ENCODE measurements at places on chromosomes 2 and 18. TPM values are rescaled to one million over a fixed set of nuclear protein-coding genes. Genes with fewer than 3 reads are reported as not detected.

GLI2 gene
- 9.0 TPM for polyA plus RNA-seq

GRCh38 chr18:48663931-48664847 lies 125.4 kb downstream of the CTIF start:
- DNase-seq, result peak; percentile 66

DNA sequence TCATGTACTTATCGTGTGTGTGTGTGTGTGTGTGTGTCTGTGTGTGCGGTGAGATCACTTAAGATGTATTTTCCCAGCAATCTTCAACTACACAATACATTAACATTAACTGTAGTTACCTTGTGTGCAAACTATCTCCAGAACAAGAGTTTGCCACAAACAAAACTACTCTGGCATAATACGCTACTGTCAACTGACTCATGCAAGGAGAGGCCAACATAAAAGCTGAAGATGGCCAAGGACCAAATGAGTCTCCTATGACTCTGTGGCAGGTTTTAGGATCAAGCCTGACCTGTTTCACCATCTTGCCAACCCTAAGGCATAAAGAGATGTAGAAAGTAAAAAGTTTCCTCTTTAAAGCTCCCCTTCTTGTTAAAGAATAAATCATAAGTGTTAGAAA lies 20.1 kb downstream of the CYB5A start:
- peak; percentile 79 for DNase-seq

GRCh38 chr2:15615301-15615920 lies 23.7 kb downstream of the DDX1 start:
- DNase-seq, result no peak

DNA sequence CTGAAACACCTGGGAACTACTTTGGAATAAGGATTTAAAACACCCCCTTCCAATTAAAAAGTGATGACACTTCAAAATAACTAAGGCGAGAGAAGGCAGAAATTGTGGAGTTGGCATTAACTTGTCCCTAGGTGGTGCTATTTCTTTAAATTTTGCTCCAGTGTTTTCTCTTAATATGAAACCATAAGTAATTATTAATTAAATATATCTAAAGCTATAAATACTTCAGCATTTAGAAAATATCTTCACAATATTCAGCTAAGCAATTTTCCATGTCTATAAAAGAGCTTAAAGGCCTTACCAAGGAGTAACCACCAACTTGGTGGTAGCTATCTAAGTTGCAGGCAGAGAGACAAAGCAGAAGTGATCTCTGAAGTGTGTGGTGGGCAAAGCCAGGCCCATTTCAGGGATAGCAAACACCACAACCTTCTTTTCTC lies 186.8 kb upstream of the PGAP1 start:
- peak; percentile 68 for DNase-seq

All from GM23248 (cell line).